Inflammatory macrophage (primary cell): ENCODE measurements at places on chromosomes 6 and 20.

DNA sequence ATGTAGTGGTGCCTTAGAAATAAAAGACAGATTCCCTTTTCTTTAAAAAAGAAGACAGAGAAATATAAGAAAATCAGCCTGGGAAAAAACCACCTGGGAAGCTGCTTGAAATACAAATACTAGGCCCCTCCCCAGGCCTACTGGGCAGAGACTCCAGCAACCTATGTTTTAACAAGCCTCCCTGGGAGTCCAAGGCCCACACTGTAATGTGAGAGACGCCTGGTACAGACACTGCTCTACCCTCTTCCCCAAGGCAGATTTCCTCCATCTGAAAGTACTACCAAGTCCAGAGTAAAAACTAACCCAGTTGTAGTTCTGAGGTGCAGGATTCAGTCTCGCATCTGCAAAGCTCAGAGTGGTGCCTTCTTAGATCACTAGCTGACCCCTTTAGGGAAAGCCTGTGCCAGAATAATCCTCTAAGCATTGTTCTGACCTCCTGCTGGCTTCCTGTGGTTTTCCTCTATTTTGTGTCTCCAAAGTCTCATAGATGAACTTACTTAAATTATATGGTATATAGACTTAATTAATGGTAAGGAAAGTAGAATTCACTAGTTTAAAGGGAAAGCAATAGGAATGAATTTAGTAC lies 270.2 kb upstream of the SLC35B3 start:
- no peak for DNase-seq

GRCh38 chr20:33521461-33521860 lies 31.6 kb downstream of the CBFA2T2 start:
- no peak for DNase-seq

DNA sequence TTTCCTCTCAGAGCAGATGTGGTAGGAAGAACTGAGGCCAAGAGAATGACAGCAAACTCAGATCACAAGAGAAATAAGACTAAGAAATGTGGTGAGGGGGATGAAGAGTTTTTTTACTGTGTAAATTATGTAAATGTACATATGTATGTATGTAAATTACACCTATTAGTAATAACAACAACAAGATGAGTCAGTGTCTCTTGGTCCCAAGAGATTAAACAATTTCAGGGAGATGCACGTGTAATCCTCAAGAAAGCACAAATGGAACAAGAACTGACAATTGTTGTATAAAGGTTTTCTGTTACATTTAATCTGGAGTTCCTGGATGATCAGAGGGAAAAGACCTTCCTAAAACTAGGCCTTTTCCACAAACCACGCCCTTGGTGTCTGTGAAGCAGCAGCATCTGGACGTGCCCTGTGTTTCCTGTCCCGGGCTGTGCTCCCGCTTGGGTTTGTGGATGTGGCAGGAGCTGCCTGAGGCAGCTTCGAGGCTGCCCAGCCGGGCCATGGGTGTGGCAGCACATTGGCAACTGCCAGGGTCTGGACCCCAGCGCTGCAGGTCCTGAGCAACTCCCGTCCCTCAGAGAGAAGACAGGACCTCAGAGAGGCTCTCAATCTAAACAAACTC lies 994 bp downstream of the CLDN20 start:
- DNase-seq, result no peak

GRCh38 chr6:2222275-2222842 lies 23.0 kb downstream of the GMDS start:
- peak; percentile 17 for DNase-seq

DNA sequence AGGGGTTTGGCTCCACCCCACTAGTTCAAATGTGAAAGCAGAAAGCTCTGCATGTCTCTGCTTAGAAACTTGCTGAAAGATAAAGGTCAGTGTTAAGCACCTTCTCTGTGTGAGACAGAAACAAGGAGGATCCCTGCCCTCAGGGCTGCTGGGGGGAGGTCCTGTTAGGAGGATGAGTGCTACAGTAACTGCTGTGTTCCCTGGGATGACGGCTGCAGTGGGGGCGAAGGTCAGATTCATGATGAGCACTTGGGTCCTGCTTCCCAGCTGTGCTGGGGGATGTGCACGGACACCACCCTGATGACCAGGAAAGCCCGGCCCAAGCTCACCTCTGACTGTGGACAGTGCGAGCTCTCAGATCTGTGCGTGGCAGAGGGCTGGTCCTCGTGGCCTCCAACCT lies 252.6 kb downstream of the DLL1 start:
- no peak for DNase-seq

- DNase-seq, result no peak
Observed at GRCh38 chr6:5751525-5752390, 255.0 kb downstream of the NRN1 start.

DNA sequence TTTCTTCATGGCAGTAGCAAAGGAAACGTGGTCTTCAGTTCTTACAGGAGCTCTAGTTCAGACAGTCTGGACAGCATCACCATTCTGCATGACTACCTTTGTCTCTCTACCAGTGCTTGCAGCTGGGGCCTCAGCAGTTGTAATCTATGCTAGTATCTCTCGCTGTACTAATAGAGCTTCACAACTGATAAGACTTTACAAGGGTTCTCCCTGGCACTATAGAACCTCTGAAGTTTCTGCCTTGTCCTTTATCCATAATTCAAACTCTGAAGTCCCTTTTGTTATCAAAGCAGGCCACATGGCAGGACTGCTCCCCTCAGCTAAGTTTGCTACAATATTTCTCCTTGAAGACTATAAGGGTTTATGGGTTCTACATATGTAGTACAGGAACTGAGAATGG lies 842.1 kb upstream of the ADGRB3 start:
- no peak for DNase-seq

GRCh38 chr6:89727501-89727900 lies 89.0 kb upstream of the LYRM2 start:
- DNase-seq, result no peak
